ENCODE measurements at places on chromosomes 6 and 20.

DNA sequence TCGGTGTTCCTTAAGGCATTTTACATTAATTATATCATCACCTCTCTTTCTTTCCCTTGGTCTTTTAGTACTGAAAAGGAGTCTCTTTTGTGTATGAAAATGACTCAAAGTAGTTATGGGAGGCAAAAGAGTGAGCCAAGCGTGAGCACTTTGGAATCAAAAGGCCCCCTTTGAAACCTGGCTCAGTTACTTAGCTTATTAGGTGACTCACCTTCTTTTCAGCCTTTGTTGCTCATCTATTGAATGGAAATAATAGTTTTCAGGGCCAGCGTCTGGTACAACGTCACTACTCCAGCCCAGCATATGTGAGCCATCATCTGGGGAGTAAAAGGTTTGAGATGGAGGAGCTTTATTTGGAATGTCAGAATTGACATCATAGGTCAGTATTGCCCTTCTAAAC, 147.4 kb upstream of the SCGN start:
- no peak for DNase-seq

DNA sequence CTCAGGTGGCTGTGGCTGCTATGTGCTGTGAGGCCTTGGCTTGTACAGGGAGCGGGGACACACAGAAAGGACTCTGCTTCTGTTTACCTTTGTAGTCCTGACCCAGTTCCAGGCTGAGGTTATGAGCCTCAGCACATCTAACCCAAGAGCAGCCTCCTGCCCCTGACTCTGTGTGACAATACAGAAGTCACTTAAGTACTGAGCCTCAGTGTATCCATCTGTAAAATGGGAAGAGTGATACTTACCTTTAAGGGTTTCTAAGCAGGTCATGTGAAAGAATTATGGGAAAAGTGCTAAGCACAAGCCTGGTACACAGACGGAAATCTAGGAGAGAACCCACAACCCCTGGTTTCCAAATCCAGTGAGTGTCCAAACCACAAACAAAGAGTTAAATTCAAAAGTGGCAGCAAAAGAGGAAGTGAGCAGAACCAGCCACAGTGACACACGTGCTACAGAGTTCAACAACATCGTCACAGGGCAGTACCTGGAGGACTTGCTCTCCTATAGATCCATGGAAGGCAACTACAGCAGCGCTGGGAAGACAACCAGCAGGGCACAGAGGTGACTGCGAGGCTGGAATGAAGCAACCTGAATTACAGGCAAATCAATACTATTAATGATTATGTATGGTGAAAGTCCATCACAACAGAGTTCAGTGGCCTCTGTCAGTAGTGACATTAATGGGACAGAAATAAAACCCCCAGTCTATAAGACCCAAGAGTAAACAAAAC, 12.5 kb downstream of the TRIM26 start:
- no peak for DNase-seq

DNA sequence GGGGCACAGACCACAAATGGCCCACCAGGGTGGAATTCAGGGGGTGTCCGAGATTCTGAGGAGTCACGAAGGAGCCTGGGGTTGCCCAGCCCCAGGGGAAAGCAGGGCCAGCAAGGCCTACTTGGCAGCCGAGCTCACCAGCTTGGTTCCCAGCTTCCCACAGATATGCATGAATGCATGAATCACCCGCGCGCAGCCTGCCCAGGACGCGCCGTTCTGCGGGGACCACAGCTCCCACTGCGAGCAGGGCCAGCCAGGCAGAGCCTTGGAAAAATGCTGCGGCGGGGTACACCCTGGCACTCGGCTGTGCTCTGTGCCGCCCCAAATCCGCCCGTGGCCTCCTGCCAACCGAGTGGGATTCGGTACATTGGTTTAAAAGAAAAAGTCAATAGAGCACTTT, 211.0 kb downstream of the NFATC2 start:
- DNase-seq: no peak

DNA sequence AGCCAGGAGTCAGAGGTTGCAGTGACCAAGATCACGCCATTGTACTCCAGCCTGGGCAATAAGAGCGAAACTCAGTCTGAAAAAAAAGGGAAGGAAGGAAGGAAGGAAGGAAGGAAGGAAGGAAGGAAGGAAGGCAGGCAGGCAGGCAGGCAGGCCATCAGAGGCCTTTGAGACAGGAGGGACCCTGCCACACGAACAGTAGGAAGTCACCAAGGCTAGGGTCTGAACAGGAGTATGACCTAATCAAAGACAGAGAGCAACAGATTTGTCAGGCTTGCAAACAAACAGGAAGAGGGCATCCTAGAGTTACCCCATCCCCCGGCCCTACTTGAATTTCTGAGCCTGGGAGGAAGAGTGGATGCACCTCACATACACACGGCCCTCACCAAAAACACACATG, 67.1 kb downstream of the FGD2 start:
- no peak for DNase-seq

GRCh38 chr6:79706527-79706926, 75.4 kb downstream of the SH3BGRL2 start:
- DNase-seq: no peak

- no peak for DNase-seq
Measured at GRCh38 chr6:36038120-36038876, 10.7 kb downstream of the MAPK14 start.

GRCh38 chr6:150734235-150734634, 131.3 kb upstream of the MTHFD1L start:
- no peak for DNase-seq

All from D341Med (cell line).